Hypothalamus (tissue), 51 donors: ENCODE measurements at places on chromosomes 1 and 21.

GRCh38 chr1:145963265-145964019, 933 bp downstream of the ANKRD34A start:
- DNase-seq = no peak

DNA sequence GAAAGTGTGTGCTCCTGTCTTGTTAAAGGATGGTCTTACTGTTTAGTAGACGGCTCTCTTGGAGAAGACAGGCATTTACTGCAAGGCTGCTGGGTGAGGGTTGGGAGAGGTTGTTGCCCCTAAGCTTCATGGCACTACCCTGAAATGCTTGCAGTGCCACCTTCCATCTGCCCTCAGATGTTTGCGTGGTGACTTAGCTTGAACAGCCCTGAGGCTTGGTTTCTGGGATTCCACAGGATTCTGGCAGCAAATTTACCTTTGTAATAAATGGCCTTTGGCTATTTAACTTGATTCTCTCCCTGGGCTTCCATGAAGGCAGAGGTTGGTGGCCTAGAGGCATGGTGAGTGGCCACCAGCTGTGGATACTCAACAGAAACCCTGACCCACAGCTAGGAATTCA, 11.6 kb downstream of the MTARC1 start:
- no peak for DNase-seq

- DNase-seq = no peak
These were observed 116.9 kb upstream of the RAB4A start for GRCh38 chr1:229153955-229154548.

DNA sequence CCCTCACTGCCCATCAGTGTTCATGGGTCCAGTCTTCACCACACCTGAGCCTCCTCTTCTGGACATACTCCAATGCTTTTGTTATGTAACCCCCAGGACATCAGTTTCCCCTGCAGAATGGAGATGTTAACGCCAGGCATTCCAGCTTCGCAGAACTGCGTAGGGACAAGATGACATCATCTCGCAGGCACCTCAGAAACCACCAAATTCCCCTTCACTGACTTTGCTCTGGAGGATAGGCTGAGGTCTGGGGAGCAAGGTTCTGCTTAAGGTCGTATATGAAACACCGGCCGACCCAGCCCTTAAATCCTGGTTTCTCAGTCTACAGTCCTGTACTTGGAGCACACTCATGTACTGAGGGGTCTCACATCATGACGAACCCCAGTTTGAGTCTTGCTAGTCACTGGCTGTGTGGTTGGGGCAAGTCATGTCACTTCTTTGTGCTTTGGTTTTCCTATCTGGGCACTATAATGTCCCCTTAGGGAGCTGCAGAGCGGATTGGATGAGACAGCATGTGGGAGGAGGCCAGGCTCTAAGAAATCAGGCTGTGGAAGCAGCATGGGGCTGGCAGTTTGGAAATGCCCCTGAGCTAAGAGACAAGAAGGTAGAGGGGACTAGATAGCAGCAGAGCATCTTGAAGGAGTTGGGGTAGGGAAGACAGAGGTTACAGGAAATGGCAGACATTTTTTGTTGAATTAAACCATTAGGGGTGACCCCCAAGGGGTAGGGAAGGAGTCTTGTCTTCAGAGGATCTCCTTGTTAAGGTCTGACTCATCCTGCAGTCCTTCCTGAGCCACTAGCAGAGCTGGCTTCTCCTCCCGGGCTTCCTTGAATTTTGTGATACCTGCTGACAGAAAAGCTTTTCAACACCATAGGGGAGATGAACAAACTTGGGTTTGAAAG, 138.3 kb downstream of the FOXD2 start:
- DNase-seq = no peak
